HAP-1 (cell line): ENCODE measurements at places on chromosomes 1 and 21.

- no peak for DNase-seq
These were observed 182.4 kb downstream of the CDC7 start for GRCh38 chr1:91682882-91683597.

DNA sequence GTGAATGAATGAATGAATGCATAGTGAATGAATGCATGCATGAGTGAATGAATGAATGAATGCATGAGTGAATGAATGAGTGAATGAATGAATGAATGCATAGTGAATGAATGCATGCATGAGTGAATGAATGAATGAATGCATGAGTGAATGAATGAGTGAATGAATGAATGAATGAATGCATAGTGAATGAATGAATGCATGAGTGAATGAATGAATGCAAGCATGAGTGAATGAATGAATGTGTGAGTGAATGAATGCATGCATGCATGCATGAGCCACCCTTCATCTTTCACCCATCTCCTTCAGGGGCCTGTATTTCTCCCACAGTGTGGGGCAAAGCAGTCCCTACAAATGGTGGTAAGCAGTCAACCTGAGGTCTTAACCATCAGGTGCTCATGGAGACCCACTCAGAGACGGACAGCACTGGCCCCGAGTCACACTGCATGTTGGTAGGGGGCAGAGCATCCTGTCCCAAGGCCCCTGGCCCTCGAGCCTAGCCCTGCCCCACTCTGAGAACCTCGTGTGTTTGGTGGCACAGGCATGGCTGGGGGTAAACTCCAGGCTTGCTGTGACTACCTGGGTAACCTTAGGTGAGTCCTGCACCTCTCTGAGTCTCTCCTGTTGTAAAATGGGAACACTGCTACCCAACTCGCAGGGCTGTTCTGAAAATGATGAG is 28.0 kb upstream of the PAX7 start:
- DNase-seq, result no peak

GRCh38 chr1:226890331-226891108 is 20.1 kb downstream of the PSEN2 start:
- DNase-seq, result no peak

GRCh38 chr1:7109901-7110300 is 324.6 kb downstream of the CAMTA1 start:
- no peak for DNase-seq

DNA sequence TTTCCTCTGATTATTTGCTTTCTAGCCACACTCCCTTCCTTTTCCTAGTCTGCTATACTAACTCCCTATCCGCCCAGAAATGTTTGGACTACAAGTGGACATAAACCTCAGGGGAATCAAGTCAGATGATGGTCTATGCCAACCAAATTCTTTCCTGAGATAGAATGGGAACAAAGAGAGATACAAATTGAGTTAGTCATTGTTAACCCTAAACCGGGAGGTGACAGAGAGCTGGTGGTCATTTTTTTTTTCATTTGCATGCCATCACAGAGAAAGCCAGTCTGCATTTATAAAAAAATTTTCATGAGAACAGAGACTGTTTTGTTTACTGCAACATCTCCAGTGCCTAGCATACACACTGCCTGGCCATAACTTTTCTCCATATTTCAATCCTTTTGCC is 35.0 kb downstream of the MYSM1 start:
- no peak for DNase-seq

GRCh38 chr1:80933346-80933745 is 867.4 kb upstream of the ADGRL2 start:
- DNase-seq, result no peak

DNA sequence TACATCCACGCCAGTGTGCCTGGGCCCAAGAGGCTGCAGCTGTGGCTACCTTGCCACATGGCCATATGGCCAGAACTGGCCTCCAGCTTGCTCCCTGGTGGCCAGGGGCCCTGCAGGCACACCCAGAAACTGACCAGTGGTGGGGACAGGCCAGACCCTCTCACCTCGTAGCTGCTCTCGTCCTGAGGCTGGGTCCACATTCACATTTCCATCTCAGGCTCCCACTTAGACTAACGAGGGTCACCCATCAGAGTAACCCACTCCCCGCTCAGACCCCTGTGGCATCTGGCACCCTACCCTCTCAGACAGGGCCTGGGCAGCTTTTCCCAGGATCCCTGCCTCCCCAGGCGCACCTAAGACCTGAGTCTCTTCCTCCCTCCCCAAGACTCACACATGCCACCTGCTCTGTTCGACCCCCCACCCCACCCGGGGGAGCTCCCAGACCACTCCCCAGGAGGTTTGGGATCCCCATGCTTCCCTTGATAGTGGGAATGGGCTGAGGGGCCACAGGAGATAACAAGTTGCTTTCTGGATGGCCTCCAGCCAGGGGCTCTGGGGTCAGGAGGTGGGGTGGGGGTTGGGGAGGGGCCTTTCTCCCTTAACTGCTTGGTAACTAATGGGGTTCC is 21.3 kb upstream of the RNU1-4 start:
- DNase-seq, result no peak
